ENCODE measurements at places on chromosomes 1 and 21.

DNA sequence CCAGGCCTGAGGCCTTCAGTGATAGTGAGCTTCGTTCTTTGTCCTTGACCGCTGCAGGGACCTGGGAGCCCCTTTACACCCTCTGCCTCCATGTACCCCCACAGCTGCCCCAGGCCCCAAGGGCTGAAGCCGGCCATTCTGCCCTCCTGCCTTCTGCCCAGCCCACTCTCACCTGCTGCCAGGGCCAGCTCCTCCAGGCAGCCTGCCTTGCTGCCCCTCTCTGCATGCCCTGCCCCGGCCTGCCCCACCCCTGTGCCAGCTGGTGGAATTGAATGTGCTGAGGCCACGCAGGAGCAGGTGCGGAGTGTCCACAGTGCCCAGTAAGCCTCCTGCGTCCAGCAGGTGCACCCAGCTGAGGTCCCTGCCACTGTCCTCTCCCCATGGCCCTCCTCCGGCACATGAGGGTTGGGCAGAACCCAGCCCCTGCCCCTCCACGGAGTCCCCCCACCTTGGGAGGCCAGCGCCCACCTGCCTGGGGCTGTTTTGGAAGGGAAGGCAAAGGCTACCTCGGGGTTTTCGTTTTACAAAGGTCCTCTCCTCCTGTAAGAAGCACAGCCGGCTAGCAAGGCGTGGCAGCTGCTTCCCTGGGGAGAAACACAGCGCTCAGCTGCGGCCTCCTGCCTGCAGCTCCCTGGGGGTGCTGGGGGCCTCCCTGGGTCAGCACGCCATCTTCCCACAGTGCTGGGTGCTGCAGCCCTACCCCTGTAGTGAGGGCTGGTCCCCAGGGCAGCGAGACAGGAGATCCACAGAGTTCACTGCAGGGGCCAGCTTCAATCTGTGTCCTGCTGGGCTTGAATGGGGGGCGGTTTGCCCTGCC, 21.0 kb downstream of the MMEL1 start:
- DNase-seq = no peak

- DNase-seq = no peak
Measured at GRCh38 chr1:152110860-152111514, 4.3 kb downstream of the TCHH start.

GRCh38 chr1:42420911-42421585, 34.8 kb downstream of the ZMYND12 start:
- no peak for DNase-seq

DNA sequence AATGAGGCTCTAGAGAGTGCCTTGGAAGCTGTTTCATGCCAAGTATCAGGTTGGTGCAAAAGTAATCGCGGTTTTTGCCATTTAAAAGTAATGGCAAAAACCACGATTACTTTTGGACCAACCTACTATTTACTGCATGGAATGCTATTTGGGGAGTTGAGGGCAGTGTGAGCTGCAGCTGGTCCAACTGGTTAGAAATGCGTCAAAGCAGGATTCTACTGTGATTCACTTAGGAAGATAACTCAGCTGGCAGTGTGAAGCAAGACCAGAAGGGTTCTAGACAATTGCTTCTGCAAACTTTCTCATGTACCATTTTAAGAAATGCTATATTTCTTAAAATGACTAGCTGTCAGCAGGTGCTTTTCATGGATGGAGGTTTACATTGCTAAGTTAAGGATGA, 21.2 kb upstream of the PLA2G2C start:
- no peak for DNase-seq

DNA sequence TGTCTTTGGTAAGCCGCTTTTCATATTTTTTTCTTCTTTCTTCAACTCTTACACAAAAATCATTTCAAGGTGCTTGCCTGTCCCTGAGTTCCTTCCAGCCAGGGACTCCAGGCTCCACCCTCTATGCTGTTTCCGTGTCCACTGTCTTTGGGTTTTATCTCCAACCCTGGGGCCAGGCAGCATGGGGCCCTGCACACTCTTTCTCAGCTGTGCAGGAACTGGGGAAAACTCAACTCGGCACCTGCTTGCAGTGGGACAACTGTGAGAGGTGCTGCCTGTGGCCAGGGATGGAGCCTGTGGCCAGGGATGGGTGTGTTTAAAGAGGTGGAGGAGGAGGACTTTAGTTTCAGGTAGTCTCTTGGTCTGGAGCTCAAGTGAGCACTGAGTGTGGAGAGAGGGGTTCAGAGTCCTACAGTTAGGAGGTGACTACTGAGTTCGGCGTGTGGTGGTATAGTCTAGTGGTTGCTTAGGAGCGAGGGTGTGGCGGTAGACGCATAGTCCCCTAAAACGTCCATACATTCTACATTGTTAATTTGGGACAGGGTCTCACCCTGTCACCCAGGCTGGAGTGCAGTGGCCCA, 13.4 kb downstream of the TNFRSF8 start:
- no peak for DNase-seq

GRCh38 chr1:184199036-184199435, 147.5 kb downstream of the TSEN15 start:
- no peak for DNase-seq

- DNase-seq = no peak
Measured at GRCh38 chr1:244647819-244648218, 5.1 kb upstream of the DESI2 start.

DNA sequence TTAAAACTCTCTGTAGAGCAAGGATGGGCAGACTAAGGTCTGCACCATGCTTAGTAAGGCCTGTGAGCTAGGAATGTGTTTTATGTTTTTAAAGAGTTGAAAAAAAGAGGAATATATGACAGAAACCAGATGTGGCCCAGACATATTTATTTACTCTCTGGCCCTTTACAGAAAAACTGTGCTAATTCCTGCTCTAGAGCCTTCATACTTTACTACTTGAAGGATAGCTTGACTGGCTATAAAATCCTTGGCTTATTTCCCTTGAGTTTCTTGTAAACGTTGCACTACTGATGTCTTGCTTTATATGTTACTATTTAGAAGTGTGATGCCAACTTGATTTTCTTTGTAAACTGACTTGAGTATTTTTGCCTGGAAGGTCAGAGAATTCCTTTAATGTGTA, 33.5 kb downstream of the CTBS start:
- DNase-seq = no peak

DNA sequence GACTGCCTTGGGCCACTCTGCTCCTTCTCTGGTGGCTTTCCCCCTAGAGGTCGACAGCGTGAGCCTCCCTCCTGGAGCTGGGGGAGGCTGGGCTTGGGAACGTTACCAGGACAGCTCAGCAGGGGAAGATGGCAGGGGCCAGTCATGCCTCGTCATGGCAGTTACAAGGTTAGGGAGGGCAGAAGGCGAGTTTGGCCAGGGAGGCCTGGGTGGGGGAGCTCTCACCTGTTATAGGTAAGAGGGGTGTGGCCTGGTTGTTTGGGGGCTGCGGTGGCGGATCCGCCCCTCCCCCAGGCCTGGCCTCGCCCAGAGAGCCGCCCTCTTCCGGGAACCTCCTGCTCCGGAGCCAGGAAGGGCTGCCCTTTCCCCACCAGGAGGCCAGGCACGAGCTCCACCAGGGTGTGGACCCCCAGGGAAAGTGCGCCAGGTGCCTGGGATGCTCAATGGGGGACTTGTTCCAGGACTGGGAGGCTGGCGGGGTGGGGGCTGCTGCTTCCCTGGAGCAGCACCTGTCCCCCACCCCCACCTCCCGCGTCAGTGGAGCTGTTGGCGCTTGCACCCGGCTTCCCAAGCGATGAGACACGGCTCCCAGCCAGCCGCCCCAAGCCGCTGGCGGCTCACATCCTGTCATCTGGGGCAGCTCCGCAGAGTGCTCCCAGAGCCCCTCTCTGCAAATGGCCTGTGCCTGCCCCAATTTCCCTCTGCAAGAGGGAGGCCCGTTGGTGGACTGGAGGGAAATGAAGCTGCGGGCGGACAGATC, 23.6 kb upstream of the PKP1 start:
- DNase-seq = no peak

- no peak for DNase-seq
Measured at GRCh38 chr21:43274946-43275310, 106.1 kb downstream of the CRYAA start.

All from stimulated activated CD8-positive, alpha-beta memory T cell treated with anti-CD3 and anti-CD28 coated beads, Interleukin-15, amount 100 ng/mL, for 48 hours (primary cell).